ENCODE measurements at places on chromosomes 16 and 17.

GRCh38 chr17:561116-561515, 153.5 kb downstream of the VPS53 start:
- DNase-seq: no peak

GRCh38 chr16:12323007-12323758, 346.6 kb downstream of the SNX29 start:
- peak; percentile 39 for DNase-seq

GRCh38 chr16:46658925-46659324, 30.1 kb downstream of the VPS35 start:
- DNase-seq: peak; percentile 32

- no peak for DNase-seq
Measured at GRCh38 chr17:7631398-7632380, 1.8 kb downstream of the SHBG start.

DNA sequence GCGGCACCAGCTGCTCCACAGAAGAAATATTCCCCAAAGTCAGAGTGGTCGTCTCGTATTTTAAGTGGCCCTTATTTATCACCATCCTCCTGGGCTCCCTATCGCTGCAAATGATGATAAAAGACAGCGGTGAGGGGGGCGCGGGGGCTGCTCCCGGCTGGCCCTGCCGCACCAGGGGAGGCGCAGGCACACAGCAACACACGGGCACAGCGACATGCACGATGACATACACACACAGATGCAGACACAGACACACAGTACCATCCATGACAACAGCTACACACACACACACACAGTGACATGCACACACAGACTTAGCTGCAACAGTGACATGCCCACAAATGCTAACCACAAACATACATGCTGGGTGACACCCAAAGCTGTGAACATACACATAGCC, 52.5 kb downstream of the MRM1 start:
- no peak for DNase-seq

DNA sequence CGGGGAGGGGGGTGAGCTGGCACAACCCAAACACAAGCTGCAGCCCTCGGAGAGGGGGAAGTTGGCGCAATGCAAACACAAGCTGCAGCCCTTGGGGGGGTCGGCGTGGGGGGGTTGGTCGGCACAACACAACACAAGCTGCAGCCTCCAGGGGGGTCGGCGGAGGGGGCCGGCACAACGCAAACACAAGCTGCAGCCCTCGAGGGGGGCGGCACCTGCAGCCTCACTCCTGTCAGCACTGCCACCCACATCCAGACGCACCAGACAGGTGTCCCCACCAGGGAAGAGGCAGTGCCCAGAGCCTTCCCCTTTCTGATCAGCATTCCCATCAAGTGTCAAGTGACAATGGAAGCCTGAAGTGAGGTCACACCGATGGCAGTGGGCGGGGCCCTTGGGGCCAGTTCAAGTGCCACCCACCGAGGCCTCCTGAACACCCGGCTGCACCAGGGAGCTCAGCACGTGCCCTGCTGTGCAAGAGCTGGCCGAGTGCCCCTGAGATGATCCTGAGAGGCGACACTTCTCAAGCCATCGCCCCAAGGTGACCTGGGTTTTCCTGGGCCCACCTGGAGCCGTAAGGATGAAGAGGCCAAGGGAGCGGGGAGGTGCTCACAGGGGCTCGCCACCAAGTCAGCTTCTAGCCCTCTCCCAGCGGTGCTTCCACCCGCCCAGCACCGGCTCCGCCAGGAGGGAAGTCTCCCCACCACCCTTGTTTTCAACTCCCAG, 59.3 kb downstream of the KLHDC4 start:
- DNase-seq: peak; percentile 24

DNA sequence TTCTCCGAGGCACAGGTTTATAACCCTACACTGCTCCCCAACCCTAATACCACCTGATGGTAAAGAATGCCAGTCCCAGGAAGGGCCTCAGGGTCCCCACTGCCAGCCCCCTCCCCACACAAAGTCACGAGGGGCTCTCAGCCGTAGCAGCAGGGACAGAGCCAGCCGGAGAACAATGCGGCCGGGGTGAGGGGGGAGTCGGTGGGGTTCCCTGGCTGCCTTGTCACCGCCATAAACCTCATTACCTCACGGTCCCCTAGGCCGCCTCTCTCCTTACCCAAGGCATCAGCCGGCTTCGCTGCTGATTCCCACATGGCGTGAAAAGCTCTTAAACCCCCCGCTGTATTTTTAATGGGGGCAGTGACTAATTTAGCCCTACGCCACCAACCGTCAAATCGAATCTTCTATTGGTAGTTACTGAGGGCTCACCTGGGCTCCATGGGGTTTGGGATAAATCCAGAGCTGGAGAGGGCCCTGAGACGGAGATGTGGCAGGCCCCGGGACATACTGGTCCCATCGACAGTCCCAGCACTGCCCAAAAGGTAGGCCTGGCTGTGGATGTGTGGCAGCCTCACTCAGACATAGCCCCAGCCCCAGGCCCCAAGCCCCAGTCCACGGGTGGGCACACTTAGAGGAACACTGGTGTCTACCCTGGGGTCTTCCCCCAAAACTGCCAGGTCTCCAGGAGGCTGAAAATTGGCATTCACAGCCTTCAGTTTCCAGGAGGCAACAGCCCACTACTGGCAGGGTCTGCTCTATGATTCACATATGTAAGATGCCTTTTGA, 115.3 kb downstream of the C16orf78 start:
- no peak for DNase-seq

- DNase-seq: no peak
Measured at GRCh38 chr17:726271-726919, 6.0 kb upstream of the TLCD3A start.

GRCh38 chr16:87742781-87743490, 22.9 kb downstream of the KLHDC4 start:
- no peak for DNase-seq

- DNase-seq: no peak
Measured at GRCh38 chr17:2366747-2367494, 29.6 kb downstream of the SGSM2 start.

DNA sequence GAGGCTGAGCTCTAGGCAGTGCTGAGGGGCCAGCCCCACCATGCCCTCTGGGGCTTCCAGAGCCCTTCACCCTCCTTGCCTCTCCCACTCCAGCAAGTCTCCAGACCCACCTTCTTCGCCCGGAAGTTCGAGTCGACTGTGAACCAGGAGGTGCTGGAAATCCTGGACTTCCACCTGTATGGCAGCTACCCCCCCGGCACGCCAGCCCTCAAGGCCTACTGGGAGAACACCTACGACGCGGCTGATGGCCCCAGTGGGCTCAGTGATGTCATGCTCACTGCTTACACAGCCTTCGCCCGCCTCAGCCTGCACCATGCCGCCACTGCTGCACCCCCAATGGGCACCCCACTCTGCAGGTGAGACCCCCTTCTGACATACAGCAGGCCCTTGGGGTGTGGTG, 10.5 kb downstream of the XYLT2 start:
- DNase-seq: no peak

DNA sequence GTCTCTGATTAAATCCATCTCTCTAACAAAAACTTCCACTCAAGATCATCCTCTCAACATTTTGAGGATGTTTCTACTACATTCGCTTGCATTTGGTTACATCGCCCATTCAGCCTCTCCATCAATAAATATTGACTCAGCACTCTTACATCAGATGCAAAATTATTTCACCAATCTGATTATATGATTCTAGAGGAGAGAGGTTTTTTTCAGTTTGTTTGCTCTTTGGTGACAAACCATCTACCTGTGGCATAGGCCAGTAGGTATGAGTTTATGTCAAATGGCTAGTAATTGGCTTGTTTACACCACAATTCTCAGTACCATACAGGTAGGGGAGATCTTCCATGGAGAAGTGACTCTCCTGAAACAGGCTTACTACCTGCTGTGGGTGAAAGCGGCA, 52.3 kb downstream of the TOX3 start:
- DNase-seq: no peak

DNA sequence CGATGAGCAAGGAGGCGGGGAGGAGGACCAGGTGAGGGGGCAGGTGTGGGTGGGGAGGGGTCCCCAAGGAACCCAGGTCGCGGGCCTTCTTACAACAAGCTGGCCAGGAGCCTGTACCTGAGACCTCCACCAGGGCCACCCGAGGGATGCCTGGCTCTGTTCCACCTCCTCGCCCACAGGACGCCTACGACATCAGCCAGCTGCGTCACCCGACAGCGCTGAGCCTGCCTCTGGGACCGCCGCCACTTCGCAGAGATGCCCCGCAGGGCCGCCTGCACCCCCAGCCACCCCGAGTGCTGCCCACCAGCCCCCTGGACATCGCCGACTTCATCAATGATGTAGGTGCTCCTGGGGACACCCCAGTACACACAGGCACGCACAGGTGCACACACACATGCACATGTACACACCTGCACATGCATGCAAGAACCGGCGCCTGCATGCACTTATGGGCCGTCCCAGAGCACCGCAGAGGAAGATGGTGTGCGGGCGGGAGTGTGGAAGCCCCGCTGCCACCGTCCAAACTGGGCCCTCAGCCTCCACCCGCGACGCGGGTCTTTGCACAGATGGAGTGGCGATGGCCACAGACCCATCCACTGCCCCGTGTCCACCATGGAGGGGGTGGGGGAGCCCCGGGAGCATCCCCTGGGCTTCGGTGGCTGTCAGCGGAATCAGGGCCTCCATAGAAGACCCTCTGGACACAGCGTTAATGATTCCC, 6.6 kb downstream of the SLC22A31 start:
- no peak for DNase-seq

Data from myocyte (in vitro differentiated cells).